ENCODE measurements at places on chromosomes 7 and 10.

- no peak for DNase-seq
Measured at GRCh38 chr7:41029072-41029499, 673.8 kb downstream of the INHBA start.

- DNase-seq = no peak
Measured at GRCh38 chr10:125547010-125547650, 135.8 kb downstream of the TEX36 start.

- DNase-seq = no peak
Measured at GRCh38 chr7:41886901-41887311, 184.0 kb upstream of the INHBA start.

DNA sequence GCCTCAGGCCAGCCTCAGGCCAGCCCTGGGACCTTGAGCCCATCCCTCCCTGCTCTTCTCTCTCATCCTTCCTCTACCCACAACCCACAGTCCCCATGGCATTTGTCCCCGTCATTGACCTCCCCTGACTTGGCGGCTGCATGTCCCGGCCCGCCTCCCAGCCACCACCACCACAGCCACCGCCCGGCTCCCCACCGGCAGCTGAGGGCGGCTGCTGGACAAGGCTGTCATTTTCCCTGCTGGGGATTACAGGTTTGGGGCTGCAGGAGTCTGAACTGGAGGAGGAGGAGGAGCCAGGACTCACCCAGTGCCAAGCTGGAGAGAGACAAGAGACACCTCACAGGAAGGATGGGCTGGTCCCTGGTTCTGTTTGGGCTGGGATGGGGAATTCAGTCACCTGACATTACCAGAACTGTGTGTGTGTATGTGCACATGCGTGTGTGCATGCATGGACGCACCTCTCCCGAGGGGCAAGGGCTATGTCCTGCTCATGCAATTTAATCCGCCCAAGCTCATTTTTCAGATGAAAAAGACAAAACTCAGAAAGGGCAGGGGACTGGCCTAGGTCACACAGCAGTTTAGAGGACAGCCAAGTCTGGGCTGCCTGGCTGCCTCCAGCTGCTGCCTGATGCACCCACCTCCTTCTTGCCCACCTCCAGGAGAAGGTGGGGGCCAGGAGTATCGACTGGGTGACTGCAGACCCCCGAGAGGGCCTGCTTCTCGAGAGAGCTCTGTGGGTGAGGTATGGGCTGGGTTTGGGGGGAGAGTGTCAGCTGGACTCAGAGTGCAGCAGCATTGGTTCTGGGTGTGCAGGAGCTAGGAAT lies 113.1 kb downstream of the ZMIZ1 start:
- peak; percentile 45 for DNase-seq

DNA sequence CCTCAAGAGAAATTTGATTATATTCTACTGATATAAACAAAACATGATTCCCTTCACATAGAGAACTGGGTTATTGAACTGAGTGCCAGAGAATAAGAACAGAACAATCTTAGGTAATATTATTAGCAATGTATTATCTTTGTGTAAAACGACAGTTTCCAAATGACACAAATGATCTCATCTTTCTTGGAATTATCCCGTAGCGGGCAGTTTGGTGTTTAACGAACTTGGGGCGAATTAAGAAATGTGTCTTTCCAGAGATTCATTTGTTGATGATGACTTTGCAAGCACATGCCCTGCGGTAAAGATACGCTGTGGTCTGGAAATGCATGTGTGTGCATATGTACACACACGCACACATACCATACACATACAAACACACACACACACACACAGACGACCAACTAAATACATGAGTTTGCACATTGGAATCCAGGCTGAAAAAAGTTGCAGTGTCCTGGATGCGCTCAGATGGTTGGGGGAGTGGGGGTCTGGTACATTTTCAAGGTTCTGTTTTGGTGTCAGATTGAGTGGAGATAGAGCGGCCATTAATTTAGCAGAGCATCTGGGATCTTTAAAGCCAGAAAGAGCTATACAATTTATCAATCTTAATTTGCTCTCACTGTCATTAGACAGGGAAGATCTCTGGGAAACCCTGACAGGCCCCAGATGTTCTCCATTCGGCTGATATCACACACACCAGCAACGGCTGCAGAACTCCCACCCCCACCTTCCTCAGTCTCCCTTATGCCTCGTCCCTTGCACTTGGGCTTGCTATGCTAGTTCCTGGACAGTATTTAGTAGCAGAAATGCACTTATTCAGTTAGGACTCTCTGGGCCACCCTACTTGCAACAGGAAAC lies 112.4 kb upstream of the FAM171A1 start:
- DNase-seq = no peak

- DNase-seq = no peak
Measured at GRCh38 chr7:130942211-130942964, 208.4 kb upstream of the KLF14 start.

GRCh38 chr7:23277359-23277989 lies 21.7 kb upstream of the MALSU1 start:
- peak; percentile 75 for DNase-seq

- DNase-seq = peak; percentile 90
Measured at GRCh38 chr10:103659674-103660363, 166.3 kb downstream of the NEURL1 start.

- no peak for DNase-seq
Measured at GRCh38 chr10:78331391-78331922, 297.8 kb downstream of the RPS24 start.

DNA sequence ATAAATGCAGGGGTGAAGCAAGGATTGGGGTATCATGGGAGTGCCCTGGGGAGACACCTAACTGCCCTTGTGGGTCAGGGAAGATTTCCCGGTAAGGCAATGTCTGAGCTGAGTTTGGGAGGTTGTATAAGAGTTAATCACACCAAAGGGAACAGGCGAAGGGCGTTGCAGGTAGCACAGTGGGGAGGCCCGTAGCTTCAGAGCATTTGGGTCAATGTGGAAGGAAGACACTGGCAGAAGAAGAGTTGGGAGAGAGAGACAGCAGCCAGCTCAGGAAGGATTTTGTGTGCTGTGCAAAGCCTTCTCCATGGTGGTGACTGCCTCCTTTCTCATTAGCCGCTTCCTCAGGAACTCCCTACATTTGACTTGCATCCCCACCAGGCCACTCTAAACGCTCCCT lies 80.8 kb upstream of the LEP start:
- DNase-seq = no peak

GRCh38 chr7:136312592-136312991 lies 335.4 kb upstream of the MTPN start:
- DNase-seq = no peak

GRCh38 chr7:155483245-155483644 lies 25.3 kb downstream of the EN2 start:
- DNase-seq = peak; percentile 28

DNA sequence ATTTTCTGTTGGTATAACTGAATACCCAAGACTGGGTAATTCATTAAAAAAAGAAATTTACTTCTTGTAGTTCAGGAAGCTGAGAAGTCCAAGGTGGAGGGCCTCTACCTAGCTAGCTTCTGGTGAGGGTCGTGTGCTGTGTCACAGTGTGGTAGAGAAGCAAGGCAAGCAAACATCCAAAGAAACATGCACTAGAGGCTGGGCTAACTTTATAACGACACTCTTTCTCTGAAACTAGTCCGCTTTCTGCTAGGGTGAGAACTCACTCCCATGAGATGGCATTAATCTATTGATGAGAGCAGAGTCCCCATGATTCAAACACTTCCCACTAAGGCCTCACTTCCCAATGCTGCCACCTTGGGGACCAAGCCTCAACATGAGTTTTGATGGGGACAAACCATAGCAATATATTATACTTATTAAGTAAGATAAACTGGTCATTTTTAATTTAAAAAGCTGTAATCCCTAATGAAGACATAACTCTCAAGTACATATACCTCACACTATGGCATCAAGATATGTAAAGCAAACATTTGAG lies 50.8 kb downstream of the PHYHIPL start:
- DNase-seq = no peak

DNA sequence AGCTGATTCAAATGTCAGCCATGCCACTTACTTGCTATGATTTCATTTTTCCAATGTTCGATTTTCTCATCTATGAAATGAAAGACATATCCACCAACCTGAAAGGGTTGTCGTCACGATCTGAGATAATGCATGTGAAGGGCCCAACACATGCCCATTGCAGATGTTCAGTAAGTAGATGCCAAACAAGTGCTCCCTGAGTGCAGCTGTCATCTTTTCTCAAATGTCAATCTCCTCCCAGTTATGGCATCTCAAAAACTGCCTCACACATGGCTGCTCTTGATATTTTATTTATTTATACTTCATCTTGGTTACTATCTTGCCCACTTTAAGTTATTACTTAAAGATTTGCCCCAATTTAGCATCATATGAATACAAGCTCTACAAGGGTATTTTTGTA lies 16.8 kb downstream of the CPEB3 start:
- DNase-seq = no peak

- no peak for DNase-seq
Measured at GRCh38 chr7:22871661-22872060, 49.0 kb upstream of the TOMM7 start.

DNA sequence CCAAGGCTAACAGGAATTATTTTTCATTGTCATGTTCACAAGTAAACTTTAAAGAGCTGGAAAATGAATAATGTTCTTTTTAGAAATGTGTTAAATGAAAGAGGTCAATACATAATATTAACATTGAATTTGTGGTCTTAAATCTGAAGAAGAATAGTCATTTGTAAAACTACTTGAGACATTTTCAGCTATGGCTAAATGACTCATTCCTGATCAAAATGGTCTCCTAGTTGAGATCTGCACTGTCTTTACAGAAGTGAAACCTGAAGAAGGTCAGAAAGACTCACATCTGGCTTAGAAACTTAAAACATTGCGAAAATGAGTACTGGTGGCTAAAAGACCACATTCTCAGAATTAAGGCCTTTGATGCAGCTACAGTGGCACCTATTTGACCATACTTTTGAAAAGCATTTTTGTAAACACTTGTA lies 5.9 kb downstream of the PIK3CG start:
- peak; percentile 94 for DNase-seq

- DNase-seq = no peak
Measured at GRCh38 chr7:137878333-137878961, 31.7 kb upstream of the DGKI start.

- no peak for DNase-seq
Measured at GRCh38 chr7:840001-840600, 7.8 kb downstream of the SUN1 start.

- DNase-seq = no peak
Measured at GRCh38 chr7:54037873-54038272, 504.3 kb upstream of the VSTM2A start.

- DNase-seq = no peak
Measured at GRCh38 chr10:100368721-100369120, 21.7 kb downstream of the SCD start.

- no peak for DNase-seq
Measured at GRCh38 chr7:120723465-120724385, 134.2 kb downstream of the TSPAN12 start.

GRCh38 chr7:29119538-29119937 lies 26.8 kb downstream of the CPVL start:
- DNase-seq = no peak

DNA sequence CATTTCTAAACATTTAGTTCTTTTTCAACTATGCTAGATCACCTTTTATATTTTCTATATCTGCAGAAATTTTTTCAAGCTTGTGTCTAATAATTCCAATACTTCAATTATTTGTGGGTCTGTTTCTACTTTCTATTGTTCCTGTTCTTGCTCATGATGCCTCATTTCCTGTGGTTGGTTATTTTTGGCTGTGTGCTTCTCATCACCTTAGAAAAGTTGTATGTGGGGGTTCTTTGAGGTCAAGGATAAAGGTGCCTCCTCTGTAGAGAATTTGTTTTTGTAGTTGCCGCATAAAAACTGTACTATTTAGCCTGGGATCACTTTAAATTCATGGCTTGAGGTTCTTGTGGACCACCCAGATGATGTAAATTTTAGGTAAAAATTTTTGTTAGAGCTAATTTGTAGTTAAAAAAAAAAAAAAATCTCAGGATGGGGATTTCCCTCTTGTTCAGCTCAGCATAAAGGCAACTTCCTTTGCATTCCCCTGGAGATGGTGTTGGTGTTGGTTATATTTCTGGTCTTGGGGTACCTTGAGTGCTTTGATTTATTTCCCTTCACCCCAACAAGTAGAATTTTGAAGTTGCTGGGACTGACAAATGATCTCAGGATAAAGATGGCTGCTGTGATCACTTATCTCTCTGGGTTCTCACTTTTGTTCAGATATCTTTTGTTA lies 27.0 kb upstream of the JAZF1 start:
- no peak for DNase-seq

- no peak for DNase-seq
Measured at GRCh38 chr10:116688241-116688711, 54.1 kb downstream of the HSPA12A start.

DNA sequence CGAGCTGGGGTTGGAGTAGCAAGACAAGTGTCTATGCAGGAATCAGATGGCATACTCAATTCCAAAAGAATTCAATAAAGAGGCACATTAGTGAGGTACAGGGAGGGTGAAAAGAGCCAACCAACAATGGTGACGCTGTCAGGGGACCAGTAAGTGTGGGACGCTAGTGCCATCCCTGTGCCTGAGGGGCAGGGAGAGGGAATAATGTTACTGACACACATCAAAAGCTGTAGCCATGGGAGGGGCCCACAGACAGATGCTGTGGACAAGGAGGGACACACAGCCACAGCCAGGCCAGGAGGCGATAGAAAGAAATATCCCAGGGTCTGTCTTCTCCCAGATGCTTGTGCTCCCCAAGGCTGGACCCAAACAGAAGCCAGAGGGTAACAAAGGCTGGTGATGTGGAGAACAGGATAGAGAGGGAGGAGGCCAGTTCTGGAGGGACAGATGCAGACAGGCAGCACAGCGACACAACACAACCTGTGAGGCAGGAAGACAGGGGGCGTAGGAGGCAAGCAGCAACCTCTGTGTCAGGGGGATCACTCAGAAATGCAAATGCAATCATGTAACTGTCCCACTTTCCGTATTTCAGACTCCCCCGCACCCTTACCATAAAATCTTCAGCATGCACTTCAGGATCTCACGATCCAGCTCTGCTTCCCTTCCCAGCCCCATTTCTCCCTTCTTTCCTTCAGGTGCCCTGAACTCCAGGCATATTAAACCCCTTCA lies 240.5 kb upstream of the FZD8 start:
- DNase-seq = no peak

GRCh38 chr10:33382921-33383713 lies 48.6 kb upstream of the NRP1 start:
- DNase-seq = no peak

GRCh38 chr7:31302356-31302755 lies 38.2 kb downstream of the NEUROD6 start:
- no peak for DNase-seq

GRCh38 chr10:55400075-55400849 lies 599.2 kb upstream of the PCDH15 start:
- no peak for DNase-seq

GRCh38 chr7:22725585-22725984 lies 1.4 kb upstream of the IL6 start:
- peak; percentile 68 for DNase-seq

- peak; percentile 27 for DNase-seq
Measured at GRCh38 chr7:128869138-128869943, 6.7 kb downstream of the ATP6V1F start.

GRCh38 chr10:33434933-33435332 lies 100.5 kb upstream of the NRP1 start:
- peak; percentile 88 for DNase-seq

- no peak for DNase-seq
Measured at GRCh38 chr10:35765066-35765527, 123.0 kb upstream of the FZD8 start.

- no peak for DNase-seq
Measured at GRCh38 chr7:137147338-137147720, 196.2 kb downstream of the PTN start.
